NCI-H1436 (cell line): ENCODE measurements at places on chromosomes 6 and 20.

- no peak for DNase-seq
Measured at GRCh38 chr6:98977671-98978292, 30.0 kb upstream of the FBXL4 start.

DNA sequence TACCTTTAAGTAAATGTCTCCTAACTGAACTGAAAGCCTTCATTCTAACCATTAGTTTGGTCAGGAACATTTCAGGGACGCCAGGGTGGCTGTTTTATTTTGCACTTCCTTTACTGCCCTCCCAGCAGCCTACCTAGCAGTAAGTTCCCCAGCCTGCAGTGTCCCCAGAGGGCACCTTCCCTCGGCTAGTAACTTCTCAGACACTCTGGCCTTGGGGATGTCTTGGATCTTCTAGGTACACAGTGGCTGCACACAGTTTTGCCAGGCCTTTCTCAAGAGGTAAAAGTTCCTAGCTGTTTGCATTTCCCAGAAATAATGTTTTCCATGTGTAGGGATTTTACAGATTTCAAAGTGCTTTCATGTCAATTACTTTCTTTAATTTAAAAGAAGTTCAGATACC is 378 bp upstream of the LAMA2 start:
- DNase-seq, result no peak

DNA sequence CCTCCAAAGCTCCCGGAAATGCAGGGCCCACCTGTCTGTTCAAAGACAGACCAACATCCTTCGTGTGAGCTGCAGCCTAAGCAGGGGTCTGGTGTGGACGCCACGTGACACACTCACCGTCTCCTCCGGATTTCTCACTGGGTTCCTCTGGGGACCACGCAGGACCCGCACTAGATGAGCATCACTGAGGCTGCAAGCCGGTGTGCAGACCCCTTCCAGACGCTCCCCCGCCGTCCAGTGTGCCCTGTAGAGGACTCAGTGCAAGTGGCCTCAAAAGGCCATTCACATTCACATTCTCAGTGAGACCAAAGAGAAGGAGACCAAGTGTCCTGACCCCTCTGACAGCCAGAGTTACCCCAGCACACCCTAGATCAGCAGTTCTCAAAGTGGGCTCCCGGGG is 91.2 kb upstream of the QKI start:
- no peak for DNase-seq

GRCh38 chr6:144059139-144059538 is 36.2 kb downstream of the SF3B5 start:
- DNase-seq, result no peak

GRCh38 chr6:53391170-53391569 is 42.4 kb upstream of the ELOVL5 start:
- DNase-seq, result no peak

GRCh38 chr6:18467741-18468502 is 80.8 kb downstream of the RNF144B start:
- DNase-seq, result no peak

DNA sequence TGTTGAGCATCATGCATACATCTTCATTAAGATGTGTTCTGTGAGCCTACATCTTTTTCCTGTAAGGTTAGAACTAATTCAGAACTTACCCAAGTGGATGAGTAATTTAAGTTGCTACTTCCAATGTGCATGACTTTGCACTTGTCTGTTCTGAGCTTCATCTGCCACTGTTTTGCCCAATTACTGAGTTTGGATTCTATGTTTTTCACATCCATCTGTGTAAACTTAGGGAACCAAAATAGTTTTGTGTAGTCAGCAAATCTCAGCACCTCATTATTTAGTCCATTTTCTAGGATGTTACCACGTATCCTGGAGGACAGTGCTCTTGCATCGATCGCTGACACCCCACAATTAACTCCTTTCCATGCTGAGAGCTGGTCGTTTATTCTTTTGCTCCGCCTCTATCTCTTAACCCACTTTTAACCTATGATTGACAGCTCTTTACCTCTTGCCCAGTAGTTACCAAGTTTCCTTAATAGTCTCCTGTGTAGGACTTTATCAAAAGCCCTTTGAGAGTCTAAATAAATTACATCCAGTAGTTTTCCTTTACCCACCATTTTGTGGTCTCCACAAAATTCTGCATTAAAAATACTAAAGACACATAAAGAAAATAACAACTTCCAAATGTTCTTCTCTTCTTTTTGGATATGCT is 44.2 kb upstream of the CITED2 start:
- DNase-seq, result no peak
